ENCODE measurements at places on chromosomes 11 and 22.

DNA sequence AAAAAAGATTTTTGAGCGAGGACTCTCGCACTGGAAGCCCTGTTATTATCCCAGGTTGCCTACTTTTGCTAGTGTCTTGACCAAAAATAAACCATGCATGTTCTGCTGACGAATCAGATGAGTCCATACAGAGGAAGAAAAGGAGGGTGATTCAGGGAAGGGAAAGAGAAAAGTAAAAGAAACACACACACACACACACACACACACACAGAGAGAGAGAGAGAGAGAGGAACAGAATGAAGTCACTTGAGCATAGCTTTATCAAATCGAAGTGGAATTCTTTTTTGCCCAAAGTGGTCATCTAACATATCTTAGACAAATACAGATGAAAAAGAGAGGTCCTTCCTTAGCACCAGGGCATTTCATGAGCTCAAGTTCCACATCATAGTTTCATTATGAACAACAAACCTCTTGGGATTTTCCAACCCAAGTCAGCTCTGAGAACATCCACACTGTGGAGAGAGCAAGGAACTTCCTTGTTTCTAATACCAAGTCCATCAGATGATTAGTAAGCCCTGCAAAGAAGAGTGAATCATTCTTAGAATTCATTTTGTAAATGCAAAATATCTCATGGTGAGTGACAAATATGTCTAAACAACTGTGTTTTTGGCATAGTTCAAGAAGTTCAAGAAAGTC, 7.7 kb upstream of the MMP12 start:
- DNase-seq: peak; percentile 4

DNA sequence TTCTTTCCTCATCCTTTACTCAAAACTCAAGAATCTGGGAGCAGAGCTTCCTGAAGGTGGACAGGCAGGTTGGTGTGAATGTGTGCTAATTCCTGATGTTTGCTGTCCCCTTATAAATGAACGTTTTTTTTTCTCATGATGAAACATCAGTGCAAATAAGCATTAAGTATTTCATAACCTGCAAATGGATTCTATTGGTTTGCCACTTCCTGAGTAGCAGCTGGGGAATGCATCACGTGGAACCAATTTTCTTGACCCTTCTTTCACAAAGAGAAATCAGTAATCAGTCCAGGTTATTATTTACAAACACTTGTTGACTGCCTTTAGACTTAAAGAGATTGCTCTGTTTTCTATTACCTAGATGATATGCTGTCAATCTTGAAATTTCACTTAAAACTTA, 40.1 kb upstream of the SCN3B start:
- no peak for DNase-seq

- no peak for DNase-seq
Measured at GRCh38 chr11:12318791-12319438, 58.5 kb upstream of the PARVA start.

- DNase-seq: peak; percentile 18
Measured at GRCh38 chr11:47056261-47056915, 119.8 kb downstream of the CSTPP1 start.

- DNase-seq: no peak
Measured at GRCh38 chr11:94835594-94835927, 67.4 kb downstream of the AMOTL1 start.
